ENCODE measurements at places on chromosomes 12 and 14.
A peak's percentile ranks its signal among the peaks of the same experiment; 100 is the strongest.

GRCh38 chr12:20188930-20189653, 179.2 kb upstream of the PDE3A start:
- no peak for DNase-seq

DNA sequence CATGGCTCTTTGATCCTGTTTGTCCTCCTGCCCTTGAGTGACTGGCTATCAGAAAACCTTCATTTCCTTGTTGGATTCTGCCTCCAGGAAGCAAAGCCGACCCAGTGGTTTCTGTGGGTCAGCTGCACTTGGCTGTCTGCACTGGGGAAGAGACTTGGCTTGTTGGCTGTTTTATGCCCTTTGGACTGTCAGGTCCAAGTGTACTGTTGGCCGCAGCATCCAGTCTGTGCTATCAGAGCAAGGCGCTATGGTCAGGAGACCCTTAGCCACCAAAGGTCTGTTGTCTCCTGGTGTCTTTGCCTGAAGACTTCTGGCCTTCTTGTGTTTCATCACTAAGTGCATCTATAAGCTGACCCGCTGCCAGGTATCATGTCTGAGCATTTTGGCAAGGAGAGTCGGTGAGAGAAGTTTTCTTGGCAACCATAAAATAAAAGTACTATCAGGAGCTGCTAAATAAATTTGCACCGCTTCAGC, 177.4 kb upstream of the HIF1A start:
- DNase-seq: no peak

GRCh38 chr14:99529899-99530298, 48.7 kb downstream of the CCNK start:
- DNase-seq: no peak

DNA sequence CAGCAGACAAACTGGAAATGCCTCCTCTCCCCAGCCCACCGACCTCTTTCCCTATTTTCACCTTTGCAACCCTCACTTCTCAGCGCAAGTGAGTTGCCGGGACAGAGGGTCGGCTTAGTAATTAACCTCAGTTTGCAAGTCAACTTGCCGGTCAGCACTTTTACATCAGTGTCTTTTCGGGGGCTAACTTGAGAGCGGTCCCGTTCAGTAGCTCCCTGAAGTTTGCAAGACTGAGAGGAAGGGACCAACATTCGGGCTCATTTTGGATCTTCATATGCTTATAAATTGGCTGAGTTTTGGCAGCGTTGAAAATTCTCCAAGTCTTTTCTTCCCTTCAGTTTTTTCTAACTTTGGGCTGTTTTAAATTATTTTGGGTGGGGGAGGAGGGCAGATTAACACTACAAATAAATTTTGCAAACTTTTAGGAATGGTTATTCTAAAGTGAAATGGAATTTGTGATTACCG, 846 bp downstream of the BRMS1L start:
- no peak for DNase-seq

GRCh38 chr14:68492381-68493151, 300.3 kb downstream of the ZFP36L1 start:
- DNase-seq: no peak

DNA sequence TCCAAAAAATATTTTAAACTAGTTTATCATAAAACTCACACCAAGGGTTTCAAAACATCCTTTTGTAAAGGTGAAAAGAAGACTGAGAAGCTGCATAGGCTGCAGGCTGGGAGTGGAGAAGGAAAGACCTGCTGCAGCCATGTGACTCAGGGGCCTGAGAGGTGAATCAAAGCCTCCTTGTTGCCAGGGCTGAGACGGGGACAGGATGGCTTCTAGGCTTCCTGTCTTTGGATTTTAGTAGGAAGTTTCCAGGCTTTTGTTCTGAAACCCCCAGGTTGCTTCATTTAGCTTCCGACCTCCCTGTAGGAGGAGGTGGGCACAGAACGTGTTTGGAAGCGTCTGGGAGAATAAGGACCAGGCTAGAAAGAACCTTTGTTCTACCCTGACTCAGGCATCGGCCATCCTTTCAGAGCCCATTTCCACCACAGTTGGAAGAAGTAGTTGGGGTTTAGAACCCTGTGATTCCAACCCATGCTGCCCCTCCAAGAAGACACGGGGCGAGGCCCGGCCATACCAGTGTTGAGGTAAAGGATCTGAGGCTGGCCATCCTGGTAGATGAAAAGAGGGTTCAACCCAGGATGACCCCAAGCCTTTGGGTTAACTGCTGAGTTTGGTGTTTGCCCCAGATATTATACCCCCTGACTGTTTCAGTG, 122.4 kb downstream of the SLC25A47 start:
- DNase-seq: no peak

- DNase-seq: no peak
Measured at GRCh38 chr12:95384785-95385184, 89.2 kb upstream of the METAP2 start.

- DNase-seq: no peak
Measured at GRCh38 chr12:22211128-22211527, 123.4 kb downstream of the ST8SIA1 start.

GRCh38 chr12:91037276-91037675, 20.5 kb downstream of the KERA start:
- no peak for DNase-seq

GRCh38 chr12:120981407-120981941, 3.1 kb downstream of the HNF1A start:
- no peak for DNase-seq

GRCh38 chr12:32379213-32379612, 20.1 kb upstream of the FGD4 start:
- no peak for DNase-seq

- DNase-seq: peak; percentile 62
Measured at GRCh38 chr12:123512838-123513665, 20.5 kb downstream of the RILPL1 start.

DNA sequence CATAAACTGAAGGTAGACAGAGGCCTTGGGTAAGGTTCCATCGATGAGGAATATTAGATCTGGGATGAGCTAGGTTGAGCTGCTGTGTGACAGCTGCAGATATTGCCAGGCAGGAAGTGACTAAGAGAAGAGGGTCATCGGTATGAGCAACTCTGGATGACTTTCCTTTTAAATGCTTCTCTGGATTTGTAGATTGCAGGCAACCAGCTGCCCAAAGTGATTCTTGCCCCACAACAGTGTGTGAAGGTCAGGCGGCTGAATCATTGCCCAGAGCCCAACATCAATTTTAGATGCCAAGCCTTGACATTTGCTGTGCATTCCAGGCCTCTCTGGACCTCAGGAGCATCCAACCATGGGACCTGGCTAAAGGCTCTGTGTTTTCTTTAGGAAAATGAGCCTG, 255.9 kb downstream of the DPF3 start:
- DNase-seq: no peak

- DNase-seq: no peak
Measured at GRCh38 chr12:93682846-93683261, 5.7 kb downstream of the CRADD start.

DNA sequence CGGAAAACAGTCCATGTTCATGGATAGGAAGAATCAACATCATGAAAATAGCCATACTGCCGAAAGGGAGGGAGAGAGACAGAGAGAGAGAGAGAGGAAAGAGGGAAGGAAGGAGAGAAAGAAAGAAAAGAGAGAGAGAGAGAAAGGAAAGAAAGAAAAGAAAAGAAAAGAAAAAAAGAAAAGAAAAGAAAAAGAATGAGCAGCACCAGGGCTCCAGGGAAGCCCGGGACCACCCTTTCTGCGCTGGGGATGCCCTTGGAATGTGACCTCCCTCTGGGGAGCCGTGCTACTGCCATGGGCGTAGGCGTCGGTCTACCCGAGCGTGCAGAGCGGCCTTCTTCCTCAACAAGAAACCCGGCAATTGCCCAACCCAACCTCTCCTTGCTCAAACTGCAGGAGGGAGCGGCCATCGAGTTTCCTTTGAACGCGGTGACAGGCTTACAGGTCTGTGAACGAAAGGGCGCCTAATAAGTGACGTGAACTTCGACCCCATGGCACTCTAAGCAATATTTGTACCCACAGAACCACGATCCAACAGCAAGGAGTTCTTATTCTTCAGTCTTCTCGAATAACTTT, 16.9 kb downstream of the OR6S1 start:
- no peak for DNase-seq

DNA sequence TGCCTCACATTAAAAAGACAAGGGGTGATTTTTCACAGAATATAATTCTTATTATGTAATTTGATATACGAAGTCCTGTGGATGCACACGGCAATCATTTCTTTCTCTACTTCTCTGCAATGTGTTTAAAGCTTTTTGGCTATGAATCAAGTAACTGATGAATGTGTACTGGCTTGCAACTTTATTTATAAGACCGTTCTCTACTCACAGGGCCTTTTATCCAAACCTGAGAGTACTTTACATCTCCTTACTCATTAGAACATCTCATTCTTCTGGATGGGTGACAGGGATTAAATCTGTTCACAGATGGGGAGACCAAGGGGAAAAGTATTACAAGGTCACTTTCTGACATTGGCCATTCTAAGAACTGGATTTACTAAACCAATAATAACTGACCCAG, 215.8 kb upstream of the DIO2 start:
- DNase-seq: no peak

GRCh38 chr14:35405304-35405996, 901 bp upstream of the NFKBIA start:
- no peak for DNase-seq

- DNase-seq: no peak
Measured at GRCh38 chr12:94435511-94435927, 24.1 kb downstream of the CEP83 start.

DNA sequence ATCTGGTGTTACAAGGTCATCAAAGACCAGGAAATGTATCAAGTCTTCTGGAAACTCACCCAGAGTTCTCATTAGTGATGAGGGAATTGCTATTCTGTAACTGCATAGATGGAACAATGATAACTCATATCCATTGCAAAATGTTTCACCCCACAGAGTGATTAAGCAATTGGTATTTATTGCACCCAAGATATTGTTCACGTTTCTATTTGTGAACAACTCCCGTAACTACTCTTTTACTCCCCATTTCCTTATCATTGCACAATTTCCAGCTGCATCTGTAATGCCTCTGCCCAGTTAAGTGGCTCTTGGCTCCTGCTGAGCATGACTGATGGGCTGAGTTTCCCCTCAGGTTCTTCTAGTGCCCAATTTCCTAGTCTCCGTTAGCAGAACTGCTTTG, 108.7 kb upstream of the PRICKLE1 start:
- no peak for DNase-seq

DNA sequence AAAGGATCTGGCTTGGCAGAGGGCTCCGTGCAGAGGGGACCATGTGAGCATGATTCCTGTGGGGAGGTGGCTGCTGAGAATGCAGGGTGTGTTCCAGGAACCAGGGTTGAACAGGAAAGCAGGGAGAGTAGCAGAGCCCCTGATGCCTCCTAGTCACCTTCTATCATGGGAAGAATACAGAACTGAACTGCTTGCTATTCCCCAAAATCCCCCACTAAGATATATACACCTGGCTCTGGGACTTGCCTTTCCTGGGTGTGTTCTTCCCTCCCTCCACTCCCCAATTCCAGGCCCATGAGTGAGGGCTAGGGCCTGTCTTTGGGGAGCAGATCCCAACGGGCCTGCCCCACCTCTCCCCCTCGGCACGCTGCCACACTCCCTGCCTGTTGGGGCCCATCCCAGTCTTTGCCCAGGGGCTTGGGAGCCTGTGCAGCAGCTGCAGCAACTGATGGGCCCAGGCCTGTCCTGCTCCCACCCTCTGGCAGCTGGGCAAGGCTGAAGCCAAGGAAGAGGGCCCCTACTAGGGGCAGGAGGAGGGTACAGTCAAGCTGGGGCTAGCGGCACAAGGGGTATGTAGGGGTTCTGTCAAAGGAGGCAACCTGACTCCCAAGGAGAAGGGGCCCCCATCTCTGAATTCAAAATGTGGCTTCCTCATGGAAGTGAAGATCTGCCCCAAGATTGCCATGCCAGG, 3.2 kb downstream of the AJUBA start:
- no peak for DNase-seq

DNA sequence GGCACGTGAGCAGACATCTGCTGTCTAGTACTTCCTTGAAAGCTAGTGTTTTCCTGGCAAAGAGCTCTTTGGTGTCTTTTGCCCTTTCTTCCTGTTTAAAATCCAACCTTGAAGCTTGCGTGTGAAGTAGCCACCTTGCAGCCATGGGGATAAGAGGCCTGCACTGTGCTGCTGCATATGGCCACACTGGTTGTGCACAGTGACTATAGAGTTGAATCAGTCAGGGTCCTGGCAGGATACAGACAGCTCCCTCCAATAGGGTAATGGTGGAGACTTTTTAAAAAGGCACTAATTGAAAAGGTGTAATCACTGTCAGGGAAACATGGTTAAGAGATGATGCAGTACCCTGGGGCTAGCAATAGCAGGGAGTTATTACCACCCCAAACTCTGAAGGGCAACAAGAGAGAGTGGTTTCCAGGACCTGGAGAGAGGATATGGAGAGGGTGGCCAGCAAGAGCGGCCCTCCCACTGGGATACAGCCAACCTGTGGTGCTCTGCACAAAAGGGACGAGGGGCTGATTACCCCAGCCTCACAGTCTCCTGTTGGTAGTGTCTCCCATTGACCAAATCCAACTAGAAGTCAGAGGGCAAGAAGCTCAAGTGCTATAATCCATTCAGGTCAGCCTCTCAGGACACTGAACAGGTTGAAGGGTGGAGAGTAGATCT, 4.8 kb upstream of the GLT8D2 start:
- DNase-seq: no peak

DNA sequence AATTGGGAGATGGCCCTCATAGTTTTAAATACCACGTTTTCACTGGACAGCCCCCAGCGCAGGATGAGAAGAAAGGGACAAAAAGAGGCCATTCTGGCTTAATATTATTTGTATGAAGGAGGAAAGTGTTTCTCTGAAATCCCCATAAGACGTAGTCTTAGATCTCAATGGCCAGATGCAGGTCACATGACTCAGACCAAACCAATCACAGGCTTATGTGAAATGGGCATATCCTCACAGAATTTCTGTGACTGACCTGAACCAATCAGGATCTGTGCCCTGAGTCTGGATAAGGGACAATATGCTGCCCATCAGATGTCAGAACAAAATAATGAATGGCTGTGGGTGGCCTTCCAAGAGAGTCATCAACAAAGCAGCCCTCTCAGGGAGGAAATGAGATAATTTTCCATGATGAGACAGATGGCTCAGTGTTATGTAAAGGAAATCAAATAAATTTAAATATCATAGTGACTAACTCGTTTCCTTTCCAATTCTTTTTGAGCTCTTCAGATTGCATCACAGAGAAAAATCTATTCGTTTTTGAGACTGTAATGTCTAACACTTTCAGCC, 1009.5 kb upstream of the TMEM132C start:
- no peak for DNase-seq

- DNase-seq: no peak
Measured at GRCh38 chr12:62581288-62582064, 114.8 kb downstream of the MON2 start.
